ENCODE measurements at places on chromosomes 2 and 18.

GRCh38 chr2:36528766-36529392 lies 69.1 kb downstream of the FEZ2 start:
- no peak for DNase-seq

- DNase-seq = no peak
Observed at GRCh38 chr18:13915995-13916431, 677 bp upstream of the MC2R start.

- no peak for DNase-seq
Observed at GRCh38 chr2:44246840-44247369, 28.4 kb upstream of the SLC3A1 start.

GRCh38 chr2:133390156-133390555 lies 178.1 kb downstream of the NCKAP5 start:
- DNase-seq = no peak

DNA sequence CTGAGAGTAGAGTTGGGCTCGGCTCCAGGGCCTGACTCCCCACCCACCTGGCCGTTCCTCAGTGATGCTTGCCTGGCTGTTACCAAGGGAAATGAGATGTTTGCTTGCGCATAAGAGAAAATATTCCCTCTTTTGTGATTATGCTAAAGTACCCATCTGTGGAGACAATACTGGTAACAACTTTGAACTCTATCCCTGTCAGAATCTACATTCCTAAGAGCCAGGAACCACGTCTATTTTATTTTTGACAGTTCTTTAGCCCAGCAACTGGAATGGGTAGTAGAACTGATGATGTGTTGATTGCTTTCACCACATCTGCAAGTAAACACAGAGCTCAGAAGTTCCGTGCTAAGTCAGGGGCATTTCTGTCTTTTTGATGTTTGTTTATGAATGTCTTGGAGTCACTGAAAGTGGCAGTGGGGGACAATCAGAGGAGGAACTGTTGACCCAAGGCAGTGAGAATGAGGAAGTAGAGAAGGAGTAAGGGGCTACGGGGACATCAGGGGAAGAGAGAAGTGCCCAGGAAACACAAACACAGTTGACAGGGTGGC lies 348.3 kb upstream of the SOX11 start:
- DNase-seq = no peak

- no peak for DNase-seq
Observed at GRCh38 chr18:33712719-33713118, 134.7 kb downstream of the ASXL3 start.

DNA sequence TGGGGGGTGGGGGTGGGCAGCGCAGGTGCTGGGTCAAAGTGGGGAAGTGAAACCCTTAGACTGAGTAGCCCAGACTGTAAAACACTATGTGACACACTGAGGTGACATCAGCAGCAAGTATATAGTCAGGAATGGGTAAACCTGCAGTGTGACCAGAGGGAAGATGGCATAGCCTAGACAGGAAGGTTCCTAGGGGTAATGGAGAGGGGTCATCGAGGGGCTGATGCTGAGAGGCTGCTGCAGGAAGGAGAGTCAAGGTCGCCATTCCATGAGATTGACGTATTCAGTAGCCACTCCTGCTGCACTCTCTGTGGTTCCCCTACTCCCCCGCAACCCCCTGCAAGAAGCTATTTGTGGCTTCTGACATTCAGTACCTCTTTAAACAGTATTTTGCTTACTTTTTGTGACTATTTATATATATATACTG lies 111.7 kb downstream of the CHST9 start:
- DNase-seq = no peak

GRCh38 chr2:211609127-211609526 lies 929.5 kb downstream of the ERBB4 start:
- DNase-seq = no peak

DNA sequence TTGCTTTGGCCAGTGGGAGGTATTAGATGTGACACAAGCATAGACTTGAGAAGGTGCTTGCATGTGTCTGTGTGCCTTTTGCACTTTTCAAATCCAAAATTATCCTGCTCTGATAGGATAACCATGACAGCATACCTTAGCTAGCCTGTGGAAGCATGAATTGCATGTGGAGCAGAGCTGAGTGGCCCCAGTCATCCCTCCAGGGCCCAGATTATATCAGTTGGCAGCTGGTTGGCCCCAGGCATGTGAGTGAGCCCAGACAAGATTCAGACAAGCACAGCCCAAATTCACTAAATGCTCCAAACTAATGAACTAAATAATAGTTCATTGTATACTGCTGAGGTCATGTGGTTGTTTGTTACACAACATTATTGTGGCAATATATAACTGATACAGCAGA lies 18.8 kb downstream of the TACR1 start:
- DNase-seq = no peak

DNA sequence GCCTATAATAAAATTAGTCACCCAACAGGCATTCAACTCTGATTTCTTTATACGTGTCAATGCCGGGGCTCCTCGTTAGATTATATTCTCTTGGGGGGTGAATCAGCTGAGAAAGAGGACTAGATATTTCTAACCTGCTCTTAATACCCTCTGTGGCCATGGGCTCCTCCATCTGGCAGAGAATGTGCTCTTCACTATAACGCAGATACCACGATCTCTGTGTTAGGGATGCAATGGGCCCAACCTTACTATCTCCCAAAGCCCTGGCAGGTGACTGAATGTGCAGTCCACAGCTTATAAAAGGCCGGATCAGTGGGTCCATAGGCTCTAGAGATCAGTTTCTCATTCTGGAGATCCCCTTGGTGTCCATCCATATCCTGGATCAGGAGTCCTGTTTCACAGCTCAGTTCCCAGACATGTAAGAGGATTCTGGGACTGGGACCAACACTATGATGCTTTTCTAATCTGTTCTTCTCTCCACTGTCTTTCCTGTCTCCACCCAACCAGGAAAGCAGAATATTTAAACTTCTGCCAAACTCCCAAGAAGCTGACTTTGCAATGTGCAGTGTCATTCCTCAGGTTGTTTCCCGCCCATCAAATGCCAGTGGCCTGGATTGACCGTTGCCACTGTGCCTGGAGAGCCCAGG lies 71.4 kb upstream of the CELF4 start:
- DNase-seq = no peak

DNA sequence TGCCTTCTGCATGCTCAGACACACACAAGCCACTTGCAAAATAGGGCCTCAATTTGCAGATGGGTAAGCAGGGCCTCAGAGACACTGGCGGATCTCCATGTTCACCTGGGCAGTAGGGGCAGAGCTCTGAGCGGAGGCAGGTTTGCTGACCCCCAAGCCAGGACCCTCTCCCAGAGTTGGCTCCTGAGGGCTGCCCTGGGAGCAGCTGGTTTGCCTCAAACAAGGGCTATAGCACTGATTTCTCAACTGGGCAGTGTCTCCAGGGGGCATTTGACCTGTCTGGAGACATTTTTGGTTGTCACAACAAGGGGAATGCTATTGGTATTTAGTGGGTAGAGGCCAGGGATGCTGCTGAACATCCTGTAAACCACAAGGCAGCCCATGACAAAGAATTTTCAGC lies 11.6 kb downstream of the GLI2 start:
- DNase-seq = no peak

DNA sequence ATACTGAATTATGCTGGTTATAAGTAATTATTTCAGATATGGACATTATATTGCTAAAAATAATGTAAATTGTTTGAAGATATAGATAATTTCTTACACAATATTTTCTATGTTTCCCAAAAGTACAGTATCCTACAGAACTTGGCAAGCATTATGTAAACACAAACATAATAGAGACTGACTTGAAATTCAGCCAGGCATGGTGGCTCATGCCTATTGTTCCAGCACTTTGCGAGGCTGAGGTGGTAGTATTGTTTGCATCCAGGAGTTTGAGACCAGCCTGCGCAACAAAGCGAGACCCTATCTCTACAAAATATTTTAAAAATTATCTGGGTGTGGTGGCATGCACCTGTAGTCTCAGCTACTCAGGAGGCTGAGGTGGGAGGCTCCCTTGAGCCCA lies 1300.5 kb upstream of the DDX18 start:
- DNase-seq = no peak

DNA sequence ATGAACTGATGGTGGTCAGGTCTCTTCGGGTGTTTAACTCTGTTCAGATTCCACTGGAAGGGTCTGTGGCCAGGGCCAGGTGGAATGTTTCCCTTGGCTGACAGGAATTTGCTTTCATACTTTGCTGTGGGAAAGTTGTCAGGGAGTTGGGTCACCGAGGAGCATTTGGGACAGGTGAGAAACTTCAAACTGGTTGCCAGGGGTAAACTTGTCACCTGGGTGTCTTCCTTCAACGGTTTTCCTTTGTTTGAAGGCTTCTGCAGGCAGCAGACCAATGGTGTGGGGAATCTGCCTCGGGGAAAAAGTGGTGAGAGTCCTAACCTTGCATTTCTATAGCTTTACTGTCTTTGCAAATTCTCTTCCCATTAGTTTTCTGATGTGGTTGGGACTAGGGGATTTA lies 92.2 kb downstream of the TGFA start:
- peak; percentile 20 for DNase-seq

DNA sequence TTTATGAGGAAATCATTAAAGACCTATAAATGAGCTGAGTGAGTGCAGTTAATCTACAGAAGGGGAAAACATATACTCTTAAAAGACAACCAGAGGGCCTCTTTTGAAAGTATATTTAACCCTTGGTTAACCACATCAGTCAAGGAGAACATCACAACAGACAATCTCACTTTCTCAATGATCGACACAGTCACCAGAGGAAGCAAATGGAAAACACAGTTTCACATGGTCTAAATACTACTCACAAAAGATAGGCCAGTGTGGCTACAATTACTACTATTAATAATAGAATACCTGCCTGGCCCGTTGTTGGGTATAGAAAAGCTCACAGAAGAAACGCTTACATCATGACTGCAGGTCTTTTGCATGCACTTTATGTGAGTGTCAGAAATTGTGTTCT lies 426.2 kb downstream of the NCKAP5 start:
- DNase-seq = no peak

- DNase-seq = peak; percentile 90
Observed at GRCh38 chr18:41954827-41955613, at the start of gene PIK3C3. TSS of gene PIK3C3 (plus strand) at chr18:41955234. CDS start at chr18:41955292, 58 bp downstream.

DNA sequence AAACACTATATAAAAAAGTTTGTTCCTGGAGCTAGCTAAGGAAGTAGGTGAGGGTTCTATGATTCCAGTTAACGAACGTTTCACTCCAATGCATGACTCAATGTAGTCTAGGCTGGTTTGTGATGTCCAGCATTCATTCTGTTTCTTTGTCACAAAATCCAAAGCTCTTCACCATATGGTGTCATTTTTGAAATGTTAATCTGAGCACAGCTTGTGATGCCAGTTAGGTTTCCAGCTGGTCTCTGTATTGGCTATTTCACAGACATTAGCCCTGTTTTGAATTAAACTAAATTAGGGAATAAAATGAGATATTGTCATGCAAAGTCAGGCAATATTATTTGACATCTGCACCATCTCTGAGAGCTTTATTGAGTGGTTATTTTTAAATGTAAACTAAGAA lies 159.4 kb downstream of the RBM43 start:
- no peak for DNase-seq

DNA sequence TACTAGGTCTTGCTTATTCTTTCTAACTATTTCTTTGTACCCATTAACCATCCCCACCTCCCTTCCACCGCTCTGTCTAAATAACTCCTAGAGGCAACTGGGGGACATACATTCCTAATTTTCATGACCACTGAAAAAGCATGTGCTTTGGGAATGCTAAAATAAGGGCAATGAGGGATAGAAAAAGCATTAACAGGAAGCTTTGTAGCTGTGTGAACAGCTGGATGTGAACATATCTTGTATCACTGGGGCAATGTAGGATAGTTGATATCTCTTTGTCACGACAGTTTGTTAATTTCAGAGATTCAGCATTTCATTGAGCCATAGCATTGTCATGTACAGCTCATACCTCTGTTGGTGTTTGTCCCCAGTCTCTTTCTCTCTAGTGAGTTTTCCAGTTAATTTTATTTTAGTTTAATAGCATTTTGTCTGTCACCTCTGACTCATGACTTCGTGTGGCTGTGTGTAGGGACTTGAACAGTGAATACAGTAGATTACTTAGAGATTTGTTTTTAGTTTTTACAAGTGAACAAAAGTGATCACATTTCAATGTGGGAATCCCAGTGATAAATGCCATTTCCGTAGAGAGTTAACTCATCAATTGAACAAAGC lies 230.3 kb upstream of the NRP2 start:
- DNase-seq = no peak

GRCh38 chr2:58484221-58484620 lies 243.1 kb upstream of the FANCL start:
- DNase-seq = peak; percentile 5

- peak; percentile 97 for DNase-seq
Observed at GRCh38 chr18:12376754-12377555, at the start of gene AFG3L2. TSS of gene AFG3L2 (minus strand) at chr18:12377227. CDS start at chr18:12377082, 145 bp downstream.

DNA sequence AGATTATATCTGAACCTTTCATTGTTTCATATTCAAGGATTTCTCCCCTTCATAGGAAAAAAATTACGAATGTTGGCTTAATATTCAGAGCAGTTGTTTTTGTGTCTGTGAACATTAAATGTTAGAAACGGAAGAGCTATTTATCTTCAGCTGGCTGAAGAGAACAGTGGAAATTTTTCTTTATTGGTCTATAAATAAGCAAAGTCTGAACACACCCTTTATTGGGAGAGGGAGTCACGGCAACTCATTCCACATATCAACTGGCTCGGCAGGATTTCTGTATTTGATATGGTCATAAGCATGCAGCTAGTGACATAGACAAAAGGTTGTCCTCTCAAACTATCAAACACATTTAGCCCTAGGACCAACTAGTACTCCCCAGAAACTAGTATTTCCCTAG lies 468.4 kb upstream of the HNRNPA3 start:
- DNase-seq = no peak

DNA sequence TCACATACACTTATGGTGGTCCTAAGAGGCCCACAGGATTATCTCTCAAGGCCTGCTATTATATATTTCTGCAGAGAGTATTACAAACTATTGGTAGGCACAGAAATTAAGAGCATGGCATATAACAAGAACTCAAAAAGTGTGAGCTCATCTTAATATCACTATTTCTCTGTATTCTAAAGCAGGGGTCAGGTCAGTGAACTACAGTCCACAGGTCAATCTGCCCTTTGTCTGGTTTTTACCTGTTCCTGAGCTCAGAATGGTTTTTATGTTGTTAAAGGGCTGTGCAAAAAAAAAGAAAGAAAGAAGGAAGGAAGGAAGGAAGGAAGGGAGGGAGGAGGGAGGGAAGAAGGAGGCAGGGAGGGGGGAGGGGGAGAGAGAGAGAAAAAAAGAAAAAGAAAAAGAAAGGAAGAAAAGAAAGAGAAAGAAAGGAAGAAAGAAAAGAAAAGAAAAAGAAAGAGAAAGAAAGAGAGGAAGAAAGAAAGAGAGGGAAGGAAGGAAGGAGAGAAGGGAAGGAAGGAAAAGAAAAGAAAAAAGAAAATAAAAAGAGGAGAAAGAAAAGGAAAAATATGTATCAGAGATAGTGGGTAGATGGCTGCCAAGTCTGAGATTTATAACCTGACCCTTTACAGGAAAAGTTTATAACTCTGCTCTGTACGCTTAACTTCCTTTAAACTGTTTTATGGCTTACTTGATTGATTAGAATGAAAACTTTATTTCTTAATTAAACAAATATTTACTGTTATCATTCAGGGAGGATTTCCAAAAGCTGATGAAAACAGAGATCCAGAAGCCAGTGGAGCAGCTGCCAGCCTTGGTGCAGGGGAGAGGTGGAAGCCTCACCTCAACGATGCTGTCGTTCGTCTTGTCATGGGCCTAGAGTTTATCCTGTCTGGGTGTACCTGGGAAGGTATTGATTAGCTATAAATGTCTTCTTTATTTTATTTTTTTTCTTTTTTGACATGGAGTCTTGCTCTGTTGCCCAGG lies 11.2 kb upstream of the SCYGR1 start:
- DNase-seq = no peak

- no peak for DNase-seq
Observed at GRCh38 chr2:192099742-192100141, 95.0 kb downstream of the TMEFF2 start.

Measured in SW480 (cell line).